ENCODE measurements at places on chromosomes 11 and 22.

- peak; percentile 95 for DNase-seq
Observed at GRCh38 chr11:121722431-121723245, 269.9 kb upstream of the SORL1-AS1 start.

DNA sequence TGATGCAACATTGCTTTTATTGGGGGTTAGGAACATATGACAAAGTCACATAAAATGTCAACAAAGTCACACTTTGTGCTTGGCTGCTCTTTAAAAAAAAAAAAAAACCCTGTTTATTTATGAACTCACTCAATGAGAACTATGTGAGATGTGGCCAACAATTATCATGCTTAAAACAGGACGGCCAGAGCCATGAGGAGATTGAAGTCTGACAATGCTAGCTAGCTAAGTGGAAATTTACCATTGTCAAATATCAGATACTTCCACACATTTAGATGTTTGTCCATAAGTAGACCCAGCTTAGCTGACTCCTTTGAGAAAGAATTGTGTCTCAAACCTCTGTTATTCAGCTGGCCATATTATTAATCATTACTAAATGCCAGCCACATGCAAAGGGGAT is 26.9 kb downstream of the BLID start:
- DNase-seq: no peak

DNA sequence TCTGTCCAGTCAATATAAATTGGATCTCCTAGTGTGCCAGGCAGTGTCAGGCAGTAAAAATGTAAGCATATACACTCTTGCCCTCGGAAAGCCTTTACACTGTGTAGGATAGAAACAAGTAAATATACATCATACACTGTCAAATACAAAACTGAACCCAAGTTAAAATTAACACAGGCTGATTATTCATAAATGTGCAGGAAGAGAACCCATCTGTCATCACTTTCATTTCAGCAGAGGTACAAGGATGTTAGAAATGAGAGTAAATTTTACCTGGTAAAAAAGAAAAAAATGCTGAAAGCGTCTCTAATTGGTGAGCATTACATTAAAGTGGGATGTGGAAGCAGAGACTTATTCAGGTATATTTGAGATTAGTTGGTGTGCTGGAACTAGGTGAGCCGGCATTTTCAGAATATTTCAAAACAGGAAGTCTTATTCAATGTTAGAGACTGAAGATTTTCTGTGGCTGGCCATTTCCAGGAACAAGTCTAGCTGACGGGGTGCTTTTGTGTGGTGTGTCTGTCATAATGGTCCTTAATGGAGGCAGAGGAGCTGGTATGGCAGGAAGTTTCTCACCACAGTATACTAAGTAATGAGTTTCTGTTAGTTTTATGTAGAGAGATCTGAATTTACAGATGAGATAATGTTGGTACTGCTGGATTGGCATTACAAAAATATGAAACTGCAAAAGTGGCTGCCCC is 192.6 kb downstream of the CASP12 start:
- DNase-seq: peak; percentile 51

GRCh38 chr11:128409476-128409875 is 177.9 kb downstream of the ETS1 start:
- no peak for DNase-seq

DNA sequence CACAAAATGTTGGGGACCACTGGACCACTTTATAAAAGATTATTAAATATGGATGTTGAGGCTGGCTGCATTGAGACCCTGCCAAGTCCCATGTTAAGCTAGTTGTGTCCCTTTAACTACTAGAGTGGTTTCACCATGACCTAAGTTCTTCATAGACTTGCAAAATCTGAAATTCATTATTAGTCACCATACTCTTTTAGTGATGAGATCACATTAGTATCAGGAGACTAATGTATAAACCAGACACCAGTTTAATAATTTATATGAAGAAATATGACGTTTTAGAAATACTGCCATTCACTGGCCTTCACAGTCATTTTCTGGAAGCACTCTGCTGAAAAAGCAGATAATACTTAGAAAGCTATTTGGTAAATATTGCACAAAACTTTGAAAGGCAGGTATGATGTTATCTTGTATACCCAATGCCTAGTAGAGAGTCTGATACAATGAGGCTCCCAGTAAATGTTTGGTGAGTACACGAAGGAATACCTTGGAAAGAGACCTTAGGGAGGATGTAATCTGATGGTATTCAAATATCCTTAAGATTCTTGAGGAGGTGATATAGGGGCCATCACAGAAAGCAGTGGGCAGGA is 728.2 kb upstream of the ANO5 start:
- DNase-seq: no peak
